ENCODE measurements at places on chromosomes 12 and 14.

- no peak for DNase-seq
Measured at GRCh38 chr14:33127531-33127930, 188.9 kb downstream of the NPAS3 start.

- DNase-seq, result no peak
Measured at GRCh38 chr12:119145367-119145766, 33.4 kb upstream of the HSPB8 start.

GRCh38 chr12:22459838-22460490 is 84.4 kb downstream of the C2CD5 start:
- DNase-seq, result peak; percentile 30

DNA sequence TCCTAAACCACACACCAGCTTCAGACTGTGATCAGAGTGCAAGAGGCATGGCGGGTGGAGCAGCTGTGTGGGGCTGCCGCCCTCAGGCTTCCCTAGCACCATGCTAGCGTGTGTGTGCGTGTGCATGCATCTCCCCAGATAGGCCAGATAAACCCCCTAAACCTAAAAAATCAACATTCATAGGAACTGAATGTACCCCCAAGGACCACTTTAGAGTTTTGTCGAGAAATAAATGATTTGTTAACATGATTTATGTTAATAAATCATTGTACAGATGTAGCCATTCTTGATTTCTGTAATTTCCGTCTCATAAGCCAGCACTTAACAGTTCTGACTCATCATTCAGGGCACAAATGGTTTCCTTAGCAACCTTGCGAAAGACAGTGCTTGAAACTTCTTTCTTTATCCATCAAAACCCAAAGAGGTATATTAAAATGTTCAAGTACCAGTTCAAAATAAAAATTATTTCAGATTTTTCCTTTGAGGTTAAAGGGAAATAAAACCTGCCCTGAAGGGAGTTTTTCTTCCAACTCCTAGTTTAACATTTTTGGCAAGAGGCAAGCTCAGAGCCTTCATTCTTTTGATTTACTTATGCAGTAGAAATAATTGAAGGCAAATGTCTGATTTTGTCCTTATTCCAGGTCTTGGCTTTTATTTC is 206.2 kb upstream of the RGS6 start:
- DNase-seq, result no peak

GRCh38 chr14:93832665-93833064 is 44.4 kb upstream of the PRIMA1 start:
- peak; percentile 28 for DNase-seq

DNA sequence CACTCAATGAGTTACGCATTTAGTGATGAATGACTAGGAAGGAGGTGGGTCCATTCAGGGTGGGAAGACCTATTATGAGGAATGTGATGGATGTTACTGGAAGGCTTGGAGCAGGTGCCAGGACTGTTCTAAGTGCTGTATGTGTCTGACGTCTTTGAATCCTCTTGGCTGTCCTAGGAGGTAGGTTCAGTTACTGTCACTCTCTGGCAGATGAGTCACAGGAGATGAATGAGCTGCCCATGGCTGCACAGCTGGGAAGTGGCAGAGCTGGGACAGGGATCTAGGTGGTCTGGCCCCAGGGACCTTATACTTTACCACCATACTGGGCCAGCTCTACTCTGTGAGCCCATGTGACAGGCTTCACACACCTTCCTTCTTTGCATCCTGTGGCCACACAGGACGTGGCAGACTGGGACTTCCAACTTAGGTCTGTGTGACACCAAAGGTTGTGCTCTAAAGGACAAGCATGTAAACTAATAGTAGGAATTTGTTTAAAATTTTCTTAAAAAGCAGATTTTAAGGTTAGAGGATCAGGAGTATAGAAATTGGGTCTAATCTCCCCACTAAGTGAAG is 24.0 kb downstream of the TCTN1 start:
- DNase-seq, result no peak

GRCh38 chr12:19402743-19403431 is 36.4 kb upstream of the AEBP2 start:
- peak; percentile 5 for DNase-seq

GRCh38 chr14:91373591-91374254 is 43.9 kb downstream of the CCDC88C start:
- DNase-seq, result no peak

GRCh38 chr14:80425686-80426085 is 214.4 kb upstream of the DIO2 start:
- DNase-seq, result no peak

DNA sequence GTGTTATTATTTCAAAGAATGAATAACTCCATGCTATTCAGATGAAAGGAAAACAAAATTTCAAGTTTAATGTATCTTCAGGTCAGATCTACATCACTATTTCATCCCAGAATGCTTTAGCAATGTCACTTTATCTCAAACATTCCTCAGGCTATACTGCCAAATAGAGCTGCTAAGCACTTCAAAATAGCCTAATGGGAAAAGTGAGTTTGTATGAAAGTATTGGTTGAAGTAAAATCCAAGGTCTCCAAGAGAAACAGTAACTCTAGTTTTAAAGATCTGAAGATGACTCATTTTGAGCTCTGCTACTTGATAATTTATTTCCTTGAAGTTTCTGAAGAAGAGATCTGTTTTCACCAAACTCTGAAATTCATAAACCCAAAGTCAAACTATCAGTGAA is 466.2 kb upstream of the FOXG1 start:
- DNase-seq, result no peak

DNA sequence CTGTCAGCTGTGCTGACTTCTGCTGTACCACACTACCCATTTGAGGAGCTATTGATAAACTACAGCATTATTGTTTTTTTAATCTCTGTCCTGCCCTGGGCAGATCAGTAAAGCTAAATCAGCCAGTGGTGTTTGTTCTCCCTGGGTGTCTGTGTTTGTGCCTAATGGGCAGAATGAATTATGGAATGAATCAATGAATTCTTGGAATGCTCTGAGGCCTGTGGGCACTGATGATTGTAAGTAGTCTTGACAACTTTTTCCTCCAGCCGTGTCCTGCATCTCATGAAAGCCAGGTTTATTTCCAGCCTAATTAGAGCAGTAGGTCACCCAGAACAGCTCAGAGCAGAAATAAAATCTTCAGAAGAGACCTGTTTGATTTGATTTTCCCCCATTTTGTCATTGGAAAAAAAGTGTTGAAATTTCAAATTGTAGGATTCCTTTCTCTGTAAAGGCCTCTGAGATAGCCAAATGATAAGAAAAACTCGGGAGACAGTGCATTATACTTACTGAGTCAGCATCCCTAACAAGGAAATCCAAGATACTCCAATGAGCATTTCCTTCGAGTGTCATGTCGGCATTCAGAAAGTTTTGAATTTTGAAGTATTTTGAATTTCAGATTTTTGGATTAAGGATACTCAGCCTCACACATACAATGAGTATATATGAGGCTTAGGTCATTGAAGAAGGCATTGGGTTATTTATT is 19.4 kb upstream of the EVL start:
- DNase-seq, result no peak

DNA sequence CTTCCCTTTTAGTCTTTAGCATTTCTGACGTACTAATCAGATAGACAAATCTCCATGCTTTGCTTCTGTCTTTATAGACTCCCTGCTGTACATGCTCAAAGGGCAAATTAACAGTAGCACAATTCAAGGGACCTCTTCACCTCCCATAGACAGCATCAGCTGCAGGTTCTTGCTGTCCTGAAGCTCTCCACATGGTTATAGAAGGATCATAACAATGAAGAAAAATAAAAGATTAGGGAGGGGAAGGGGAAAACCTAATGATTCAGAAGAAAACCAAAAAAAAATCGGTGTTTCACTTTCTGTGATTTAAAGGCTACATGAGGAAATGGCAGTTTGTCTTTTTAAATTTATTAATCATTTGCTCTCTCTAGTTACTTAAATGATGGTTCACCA is 155.5 kb downstream of the PTCSC3 start:
- DNase-seq, result no peak

DNA sequence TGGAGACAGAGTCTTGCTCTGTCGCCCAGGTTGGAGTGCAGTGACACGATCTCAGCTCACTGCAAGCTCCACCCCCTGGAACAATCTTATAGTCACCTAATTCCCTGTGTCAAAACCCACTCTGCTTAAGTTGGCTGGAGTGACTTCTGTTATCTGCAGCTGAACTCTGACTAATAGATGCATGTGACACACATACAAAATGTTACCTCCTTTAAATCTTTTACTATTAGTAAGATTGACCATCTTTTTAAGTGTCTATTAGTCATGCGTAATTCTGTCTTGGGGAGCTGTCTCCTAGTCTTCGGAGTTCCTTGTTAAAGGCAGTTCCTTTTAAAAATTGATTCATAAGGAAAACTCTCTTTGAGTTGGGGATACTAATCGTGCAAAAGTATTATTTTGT is 7.4 kb downstream of the IFI27L1 start:
- no peak for DNase-seq

DNA sequence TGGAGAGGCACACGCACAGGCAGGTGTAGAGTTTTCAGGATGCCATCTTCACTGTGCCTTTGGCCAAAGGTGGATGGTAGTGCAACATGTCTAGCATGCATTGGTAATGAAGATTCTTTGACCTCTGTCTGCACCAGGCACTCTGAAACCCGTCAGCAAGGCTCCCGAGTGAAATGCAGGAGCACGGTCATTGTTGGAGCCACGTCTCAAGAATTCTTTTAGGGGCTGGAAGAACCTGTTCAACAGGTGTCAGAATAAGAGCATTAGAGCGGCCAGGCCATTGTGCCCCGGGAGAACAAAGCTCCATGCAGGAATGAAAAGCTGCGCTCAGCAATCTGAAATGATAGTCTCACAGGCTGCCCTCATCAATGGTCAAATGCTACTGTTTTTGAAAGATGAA is 40.2 kb upstream of the DICER1 start:
- no peak for DNase-seq

DNA sequence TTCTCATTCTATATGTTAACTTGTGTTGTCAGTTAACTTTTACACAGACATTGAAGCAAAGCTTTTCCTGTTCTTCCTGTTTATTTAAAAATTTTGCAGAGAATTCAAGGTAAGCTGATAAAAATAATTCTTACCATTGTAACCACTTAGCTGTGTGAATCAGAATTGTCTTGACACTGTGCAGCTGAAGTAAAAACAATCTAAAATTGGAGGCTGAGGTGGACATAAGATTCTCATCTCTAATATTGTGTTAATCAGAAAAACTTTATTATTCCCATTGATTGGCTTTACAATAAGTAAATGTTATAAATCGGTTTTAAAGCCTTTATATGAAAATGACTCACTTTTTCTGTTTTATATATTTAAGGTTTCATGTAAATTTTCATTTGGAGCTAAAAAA is 240.3 kb upstream of the PLEKHG7 start:
- DNase-seq, result no peak

DNA sequence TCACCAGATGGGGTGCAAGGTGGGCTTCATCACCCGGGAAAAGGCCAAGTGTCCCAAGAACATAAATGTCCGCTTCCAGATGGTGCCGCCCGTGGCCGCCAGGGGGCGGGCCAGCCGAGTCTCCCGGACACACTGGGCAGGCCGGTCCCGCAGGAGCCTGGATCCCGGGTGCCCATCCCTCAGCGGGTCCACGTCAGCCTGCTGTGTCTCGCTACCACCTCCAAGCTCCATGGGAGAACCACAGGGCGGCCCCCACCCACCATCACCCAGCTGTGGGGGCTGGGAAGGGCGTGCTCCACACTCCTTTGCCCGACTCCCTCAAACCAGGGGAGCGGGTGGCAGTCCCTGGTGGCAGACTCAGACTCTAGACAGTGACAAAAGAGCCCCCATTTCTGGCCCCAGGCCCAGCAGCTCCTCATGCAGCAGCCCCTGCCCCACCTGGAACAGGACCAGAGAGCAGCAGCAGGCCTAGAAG is 22.0 kb upstream of the NUDT14 start:
- DNase-seq, result peak; percentile 38

DNA sequence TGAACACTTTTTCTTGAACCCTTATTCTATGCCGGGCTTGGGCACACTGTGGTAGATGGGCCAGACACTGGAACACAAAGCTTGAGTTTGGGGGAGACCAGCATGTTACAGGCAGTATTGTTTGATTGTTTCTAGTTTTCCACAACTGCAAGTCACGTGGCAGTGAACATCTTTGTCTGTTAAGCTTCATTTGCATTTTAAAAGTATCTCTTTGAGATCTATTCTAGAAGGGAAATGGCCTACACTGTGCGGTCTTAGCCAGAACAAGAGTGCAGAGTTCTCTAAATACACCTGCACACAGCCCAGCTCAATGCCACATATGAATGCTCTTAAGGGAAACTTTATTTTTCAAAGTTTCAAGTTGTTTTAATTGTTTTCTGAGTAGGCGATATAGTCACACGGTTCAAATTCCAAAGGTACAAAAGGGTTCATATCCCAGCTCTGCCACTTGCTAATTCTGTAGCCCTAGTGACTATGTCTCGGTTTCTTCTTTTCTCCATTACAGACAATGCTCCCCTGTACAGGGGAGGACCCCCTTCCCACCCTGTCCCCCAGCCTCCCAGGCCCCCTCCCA is 24.9 kb downstream of the RIN3 start:
- no peak for DNase-seq

DNA sequence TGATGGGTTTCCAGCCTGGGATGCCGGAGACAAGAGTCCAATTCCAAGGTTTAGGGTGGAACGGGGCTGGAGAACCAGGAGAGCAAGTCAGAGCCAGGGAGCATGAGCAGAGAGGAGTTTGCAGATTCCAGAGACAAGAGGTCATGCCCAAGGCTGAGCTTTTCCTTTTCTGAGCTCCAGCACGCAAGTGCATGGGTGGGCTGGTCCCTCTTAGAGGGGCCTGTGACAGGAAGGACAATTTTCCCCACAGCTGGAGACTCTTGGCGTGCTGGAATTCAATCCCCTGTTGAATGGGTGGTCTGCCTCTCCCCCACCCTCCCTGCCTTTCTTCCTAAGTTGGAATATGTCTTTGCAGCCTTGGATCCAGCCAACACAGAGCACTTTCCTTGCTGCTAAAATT is 431.9 kb downstream of the BCL11B start:
- DNase-seq, result no peak

DNA sequence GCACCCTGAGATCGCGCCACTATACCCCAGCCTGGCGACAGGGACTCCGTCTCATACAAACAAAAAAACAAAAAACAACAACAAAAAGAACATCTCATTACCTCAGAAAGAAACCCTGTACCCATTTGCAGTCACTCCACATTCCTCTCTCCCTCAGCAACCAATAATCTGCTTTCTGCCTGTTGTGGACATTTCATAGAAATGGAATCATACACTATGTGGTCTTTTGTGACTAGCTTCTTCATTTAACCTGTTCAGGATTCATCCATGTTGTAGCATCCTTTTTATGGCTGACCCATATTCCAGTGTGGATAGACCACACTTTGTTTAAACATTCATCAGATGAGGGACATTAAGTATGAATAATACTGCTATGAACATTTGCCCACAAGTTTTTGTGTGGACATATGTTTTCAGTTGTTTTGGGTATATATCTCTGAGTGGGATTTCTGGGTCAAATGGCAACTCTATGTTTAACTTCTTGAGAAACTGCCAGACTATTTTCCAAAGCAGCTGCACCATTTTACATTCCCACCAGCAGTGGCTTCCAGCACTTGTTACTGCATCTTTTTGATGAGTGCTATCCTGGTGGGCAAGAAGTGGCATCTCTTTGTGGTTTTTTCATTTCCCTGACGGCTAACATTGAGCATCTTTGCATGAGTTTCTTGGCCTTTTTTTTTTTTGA is 5.9 kb upstream of the RCOR1 start:
- no peak for DNase-seq

All from spinal cord (tissue), 10 donors.